ENCODE measurements at places on chromosomes 12 and 14.
A peak's percentile ranks its signal among the peaks of the same experiment; 100 is the strongest.

GRCh38 chr14:66311058-66311457 lies 175.1 kb upstream of the CCDC196 start:
- no peak for DNase-seq

GRCh38 chr14:60133487-60133886 lies 31.7 kb downstream of the DHRS7 start:
- no peak for DNase-seq

DNA sequence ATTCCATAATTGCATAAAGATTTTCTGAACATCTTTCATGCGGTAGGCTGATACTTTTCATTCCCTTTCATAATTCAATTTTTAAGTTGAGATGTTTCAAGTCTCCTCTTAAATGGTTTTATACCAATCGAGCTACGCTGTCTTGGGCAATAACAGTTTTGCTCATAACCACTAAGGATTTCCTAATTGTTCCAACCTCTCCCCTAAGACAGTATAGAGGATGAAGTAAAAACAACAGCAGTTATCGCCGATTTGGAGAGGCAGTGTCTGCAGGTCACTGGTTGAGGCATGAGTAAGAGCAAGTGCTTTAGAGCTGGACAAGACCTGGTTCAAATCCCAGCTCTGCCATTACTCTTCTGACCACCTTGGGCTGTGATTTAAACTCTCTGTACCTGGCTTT lies 6.9 kb upstream of the MED13L start:
- no peak for DNase-seq

GRCh38 chr14:35052637-35053036 lies 6.6 kb downstream of the FAM177A1 start:
- no peak for DNase-seq

DNA sequence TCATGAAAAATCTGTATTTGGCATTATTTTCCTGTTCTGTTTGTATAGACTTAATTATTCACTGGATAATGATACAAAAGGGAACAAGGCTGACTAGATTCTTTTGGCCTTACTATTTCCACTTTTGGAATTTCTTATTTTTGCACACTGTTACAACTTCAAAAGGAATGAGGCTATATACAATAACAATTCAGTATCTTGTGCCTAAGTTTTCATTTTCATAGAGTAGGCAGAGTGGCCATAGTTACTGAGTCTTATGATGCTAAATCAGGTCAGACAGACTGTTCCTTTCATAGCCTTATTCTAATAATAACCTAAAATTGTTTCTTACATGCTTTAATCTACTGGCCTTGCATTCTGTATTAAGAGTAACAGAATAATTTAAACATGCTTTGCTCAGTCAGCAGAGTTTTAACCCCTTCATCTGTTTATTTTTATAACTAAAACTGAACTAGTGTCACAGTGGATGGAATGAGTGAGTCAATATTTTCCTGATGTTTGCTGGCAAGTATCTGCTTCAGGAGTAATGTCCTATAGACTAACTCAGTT lies 10.5 kb downstream of the TTC8 start:
- DNase-seq = no peak

DNA sequence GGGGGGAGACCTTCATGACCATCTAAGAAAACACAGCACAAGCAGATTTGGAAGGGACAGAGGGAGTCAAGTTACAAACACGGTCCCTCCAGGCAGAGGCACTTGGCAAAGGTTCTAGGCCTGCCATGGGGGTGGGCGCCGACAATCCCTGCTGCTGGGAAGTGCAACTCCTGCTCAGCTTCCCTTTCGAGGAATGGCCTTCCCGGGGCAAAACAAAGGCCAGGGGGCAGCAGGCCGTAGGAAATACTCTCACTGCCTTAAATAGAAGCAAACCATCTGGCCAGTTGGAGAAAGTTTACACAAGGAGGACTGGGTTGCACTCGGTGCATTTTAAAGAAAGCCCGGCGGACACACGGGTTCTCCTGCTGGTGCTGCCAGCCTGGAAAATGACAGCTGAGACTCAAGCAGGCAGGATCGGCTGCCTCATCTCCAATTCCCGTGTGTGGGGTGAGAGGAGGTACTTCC lies 65.8 kb downstream of the ITPK1 start:
- DNase-seq = no peak

DNA sequence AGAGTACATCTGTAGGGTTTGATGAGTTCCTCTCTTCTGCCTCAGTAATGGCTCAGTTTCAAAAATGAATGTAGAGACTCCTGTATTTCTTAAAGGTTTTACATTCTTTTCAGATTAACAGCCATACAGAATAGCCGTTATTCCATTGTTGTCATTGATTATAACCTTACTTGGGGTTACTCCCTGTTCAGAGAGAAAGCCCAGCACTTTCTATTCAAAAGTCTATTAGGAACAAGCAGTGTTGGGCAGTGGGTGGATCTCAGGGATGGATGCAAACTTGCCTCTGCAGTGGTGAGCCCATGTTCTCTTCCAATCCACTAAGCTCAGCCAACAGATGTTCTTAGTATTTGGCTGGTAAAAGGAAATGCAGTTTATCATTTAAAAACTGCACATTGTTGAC lies 342.6 kb upstream of the E2F7 start:
- no peak for DNase-seq

DNA sequence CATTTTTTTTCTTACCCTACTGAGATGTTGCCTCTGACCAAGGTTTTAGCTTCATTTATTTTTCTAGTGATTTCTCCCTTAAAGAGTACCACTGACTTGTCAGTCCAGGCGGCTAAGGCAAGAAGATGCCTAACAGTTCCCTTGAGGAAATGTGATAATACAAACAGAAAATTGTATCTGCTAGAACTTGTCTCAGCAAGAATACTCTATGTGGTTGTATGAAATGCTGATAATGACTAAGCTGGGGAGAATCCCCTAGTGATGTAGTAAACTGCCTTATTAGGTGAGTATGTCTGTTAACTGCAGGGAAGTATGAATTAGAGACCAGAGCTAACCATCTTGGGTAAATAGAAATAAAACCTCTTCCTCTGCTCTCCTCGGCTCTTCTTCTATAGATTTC lies 6.7 kb downstream of the C12orf54 start:
- no peak for DNase-seq

- no peak for DNase-seq
Measured at GRCh38 chr14:54688229-54688628, 121.3 kb downstream of the SAMD4A start.

- no peak for DNase-seq
Measured at GRCh38 chr14:42095155-42095554, 488.5 kb downstream of the LRFN5 start.

- peak; percentile 5 for DNase-seq
Measured at GRCh38 chr12:38053655-38054464, 262.7 kb upstream of the ALG10B start.

DNA sequence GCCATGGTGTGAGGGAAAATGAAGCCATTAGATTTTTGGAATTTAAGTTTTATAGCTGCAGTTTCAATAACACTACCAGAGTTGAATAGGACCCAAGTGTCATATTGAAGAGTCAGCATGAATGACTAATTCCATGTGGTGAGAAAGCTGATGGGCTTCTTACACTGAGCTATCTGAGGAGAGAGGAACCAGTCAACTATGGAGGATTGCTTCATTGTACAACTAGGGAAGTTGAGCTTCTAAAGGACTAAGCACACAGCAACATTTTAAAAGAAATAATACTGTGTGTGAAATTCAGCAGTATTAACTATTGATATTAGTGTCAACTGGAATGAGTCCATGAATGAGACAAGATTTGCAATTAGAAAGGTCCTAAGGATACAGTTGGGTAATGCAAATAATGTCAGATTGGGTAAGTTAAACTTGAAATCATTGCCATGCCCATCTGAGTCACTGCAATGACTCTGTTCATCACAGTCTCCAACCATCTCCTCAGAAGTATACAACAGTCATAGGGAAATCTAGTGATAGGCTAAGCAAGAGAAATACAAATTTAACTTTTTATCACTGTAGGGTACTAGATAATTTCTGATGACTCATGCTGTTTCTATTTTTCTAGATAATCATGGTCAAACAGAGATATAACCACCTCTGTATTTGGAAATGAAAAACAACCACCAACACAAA lies 394.2 kb downstream of the FSCB start:
- DNase-seq = no peak

DNA sequence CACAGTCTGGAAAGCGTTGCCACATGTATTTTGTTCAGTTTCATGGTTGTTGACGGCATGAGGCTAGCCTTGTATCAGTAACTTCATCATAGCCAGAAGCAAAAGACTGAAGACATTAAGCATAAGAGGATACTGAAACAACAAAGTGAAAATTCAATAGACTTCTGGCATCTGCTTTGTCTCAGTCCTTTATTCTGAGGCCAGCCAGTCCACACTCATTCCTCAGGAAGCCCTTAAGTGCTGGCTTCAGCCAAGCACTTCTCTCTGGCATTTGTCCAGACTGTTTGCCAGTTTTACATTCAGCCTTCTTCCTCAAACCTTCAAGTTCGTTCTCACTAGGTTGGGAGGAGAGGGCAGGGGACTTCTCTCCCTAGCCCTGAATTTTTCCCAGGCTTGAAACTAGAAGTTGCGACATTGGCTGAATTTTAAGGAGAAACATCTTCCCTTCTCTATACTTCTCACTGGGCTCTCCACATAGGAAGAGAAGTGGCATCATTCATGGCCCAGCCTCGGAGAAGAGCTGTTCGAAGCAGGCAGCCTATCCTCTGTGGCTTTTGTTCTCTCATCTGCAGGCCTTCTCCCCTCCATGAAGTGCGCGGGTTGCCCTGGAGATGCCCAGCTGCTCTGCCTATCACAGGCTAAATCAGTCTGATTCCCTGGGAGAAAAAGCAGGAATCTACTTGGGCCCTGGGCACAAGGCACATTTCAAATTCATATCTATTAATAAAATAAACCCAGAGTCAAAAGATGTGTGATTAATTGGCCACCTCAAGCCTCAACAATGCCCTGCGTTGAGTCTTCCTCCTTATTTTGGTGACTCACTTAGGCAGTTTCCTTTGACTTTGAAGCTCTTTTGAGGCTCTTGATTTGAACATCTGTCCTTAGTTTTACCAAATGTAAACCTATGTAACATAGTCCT lies 130.9 kb upstream of the PLEKHA5 start:
- DNase-seq = no peak

- DNase-seq = peak; percentile 57
Measured at GRCh38 chr12:77122236-77122635, 56.9 kb upstream of the E2F7 start.

GRCh38 chr14:102652194-102652593 lies 59.7 kb downstream of the RCOR1 start:
- DNase-seq = no peak

- DNase-seq = no peak
Measured at GRCh38 chr12:6941267-6941666, 2.3 kb upstream of the RNU7-1 start.

Data from SW 1271 (cell line).